ENCODE measurements at places on chromosomes 7 and 10. TPM values are rescaled to one million over a fixed set of nuclear protein-coding genes. Genes with fewer than 3 reads are reported as not detected.

EPO gene
- polyA plus RNA-seq = not detected

TRUB1 gene
- 9.1 TPM for polyA plus RNA-seq

DNA sequence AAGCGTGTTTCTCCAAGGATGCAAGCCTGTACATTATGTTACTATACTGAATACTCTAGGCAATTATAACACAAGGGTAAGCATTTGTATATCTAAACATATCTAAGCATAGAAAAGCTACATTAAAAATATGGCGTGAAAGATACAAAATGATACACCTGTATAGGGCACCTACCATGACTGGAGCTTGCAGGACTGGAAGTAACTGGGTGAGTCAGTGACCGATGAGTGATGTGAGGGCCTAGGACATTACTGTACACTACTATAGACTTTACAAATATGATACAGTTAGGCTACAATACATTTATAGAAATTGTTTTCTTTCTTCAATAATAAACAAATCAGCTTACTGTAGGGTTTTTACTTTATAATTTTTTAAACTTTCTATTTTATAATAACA lies 1127.2 kb upstream of the LRRN3 start:
- H3K27ac ChIP-seq = no peak overlapping the region
- H3K36me3 ChIP-seq = no peaks in the 10 kb centered on the region
- no peak overlapping the region for H3K4me3 ChIP-seq
- no peaks in the 10 kb centered on the region for H3K27me3 ChIP-seq

DNA sequence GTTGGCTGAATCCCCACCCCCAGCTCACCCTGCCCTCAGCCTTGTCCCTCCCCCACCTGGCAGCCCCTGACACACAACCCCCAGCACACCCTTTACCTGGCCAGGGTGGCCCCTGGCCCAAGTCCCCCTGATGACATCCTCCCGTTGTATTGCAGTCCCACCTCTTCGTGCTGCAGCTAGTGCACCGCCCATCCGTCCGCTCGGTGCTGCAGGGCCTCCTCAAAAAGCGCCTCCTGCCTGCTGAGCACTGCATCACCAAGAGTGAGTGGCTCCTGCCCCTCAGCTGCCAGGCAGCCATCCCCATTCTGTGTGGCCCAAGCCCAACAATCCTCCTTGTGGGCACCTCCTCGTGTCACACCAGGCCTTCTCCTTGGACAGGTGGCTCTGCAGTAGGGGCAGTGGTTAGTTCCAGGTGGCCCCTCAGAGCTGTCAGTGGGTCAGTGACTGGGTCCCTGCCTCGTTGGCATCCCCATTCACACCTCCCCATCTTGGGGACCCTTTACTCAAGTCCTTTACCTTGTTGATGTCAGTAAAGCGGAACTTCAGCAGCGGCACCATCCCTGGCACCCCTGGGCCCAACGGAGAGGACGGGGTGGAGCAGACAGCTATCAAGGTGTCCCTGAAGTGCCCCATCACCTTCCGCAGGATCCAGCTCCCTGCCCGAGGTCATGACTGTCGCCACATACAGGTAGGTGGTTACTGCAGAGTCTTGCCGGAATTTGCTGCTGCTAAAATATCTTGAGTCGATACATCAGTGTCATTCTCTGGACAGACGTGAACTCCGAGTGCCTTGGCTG lies 14.3 kb downstream of the ZMIZ2 start:
- peaks cover 9% of the 10 kb centered on the region for H3K4me1 ChIP-seq
- DNase-seq = no peak
- no peaks in the 10 kb centered on the region for H3K27me3 ChIP-seq
- H3K36me3 ChIP-seq = peaks cover 82% of the 10 kb centered on the region
